ENCODE measurements at places on chromosomes 1 and 21.

DNA sequence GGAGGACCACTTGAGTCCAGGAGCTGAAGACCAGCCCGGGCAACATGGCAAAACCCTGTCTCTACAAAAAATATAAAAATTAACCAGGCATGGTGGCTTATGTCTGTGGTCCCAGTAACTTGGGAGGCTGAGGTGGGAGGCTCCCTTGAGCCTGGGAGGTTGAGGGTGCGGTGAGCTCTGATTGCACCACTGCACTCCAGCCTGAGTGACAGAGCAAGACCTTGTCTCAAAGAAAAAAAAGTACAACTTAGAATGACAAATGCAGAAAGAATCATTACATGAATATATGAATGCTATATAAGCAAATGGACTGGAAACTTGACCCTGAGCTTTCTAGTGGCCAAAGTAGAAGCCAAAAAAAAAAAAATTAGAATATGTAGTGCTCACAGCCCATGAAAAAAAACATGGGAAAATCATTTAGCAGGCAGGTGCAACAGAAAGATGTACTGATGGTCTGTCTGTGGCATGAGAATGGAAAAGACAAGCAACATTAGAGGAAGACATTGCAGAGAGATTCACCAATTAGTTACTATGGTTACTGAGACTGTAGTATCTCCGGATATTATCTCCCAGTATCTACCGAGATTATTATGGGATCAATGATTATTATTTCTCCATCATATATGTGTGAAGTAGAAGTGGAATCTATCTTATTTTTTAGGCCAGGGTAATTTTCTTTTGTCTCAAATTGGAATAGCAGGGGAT, 19.2 kb downstream of the ELAPOR1 start:
- no peak for DNase-seq

GRCh38 chr1:108152782-108153222, 47.3 kb downstream of the SLC25A24 start:
- DNase-seq, result peak; percentile 97

DNA sequence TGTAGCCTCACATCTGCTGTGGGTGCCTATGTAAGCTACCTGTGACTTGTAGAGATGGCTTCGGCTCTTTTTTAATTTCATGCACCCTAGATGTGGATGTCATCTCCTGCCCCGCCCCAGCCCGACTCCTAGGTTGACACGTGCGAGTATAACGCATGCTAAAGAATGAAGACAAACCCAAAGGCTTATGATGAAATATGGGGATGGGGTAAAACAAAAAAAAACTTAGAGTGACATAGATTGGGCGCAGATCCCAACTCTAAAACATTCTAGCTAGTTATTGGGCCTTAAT, 613 bp upstream of the ERO1B start:
- peak; percentile 14 for DNase-seq

GRCh38 chr1:11046270-11046566, 821 bp downstream of the MASP2 start:
- no peak for DNase-seq

DNA sequence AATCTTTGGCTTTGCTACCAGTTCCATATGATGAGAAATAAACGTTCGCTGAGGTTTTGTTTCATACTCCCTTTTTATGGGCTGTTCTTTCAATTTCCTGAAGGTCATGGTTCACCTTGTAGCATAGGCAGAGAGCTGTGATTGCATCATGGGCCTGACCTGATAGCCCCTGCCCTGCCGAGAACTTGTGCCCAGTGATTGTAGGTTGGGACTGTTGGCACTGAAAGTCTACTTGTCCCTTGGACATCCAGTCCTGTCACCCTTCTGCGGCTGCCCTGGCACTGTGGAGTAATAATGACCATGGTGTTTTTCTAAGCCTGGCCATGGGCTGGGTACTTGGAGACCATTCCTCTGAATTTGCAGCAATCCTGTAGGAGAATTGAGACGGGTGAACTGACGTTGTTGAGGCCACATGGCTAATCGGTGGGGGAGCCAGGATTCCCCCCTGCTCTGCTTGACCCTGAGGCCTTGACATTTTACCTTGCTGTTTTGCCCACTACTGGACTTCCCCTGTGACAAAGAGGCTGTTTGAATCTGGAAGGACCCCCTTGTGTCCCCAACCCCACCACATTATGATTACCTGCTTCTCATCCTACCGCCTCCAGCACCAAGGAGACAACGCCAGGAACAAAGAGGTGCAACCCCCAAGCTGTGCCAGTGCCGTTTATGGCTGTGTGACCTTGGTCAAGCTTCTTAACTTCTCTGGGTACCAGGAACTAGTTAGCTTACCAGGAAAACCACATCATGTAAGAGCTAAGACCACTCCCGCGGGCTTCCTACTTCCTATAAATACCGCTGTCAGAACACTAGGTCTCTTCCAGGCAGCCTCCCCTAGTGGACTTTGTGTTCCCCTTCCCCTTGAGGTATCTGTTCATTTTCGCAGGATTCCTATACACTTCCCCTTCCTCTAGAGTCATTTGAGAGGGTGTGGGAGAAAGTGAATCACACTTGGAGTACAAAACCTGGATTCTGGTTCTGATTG, 23.4 kb downstream of the SESN2 start:
- peak; percentile 64 for DNase-seq

DNA sequence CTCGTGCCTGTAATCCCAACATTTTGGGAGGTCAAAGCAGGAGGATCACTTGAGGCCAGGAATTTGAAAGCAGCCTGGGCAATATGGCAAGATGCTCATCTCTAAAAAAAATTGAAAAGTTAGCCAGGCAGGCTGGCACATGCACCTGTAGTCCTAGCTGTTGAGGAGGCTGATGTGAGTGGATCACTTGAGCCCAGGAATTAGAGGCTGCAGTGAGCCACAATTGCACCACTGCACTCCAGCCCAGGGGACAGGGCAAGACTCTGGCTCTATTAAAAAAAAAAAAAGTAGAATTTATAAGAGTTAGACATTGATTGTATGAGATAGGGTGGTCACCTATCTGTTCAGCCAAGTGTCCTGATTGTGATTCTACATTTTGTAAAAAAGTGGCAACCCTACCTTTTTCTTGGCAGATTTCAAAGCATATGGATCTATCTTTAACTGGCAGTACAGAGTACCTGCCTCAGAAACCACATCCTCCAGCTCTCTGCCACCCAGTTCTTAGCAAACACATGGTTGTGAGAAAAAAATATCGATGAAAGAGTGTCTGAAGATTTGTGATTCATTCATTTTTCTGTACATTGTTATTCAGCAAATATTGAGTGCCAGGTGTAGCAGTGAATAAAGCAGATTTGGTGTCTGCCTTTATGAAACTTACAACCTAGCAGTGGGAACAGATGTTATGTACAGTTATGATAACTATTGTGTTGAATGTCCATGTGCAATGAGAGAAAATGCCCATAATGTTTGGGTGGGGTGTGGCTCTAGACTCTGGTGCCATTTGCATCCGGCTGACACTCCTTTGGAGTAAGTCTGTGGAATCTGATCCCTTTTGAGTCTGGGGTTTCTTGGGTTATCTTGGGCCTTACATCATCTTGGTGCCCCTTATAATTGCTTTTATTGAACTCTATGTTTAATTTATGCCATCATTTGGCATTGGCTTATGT, 82.5 kb downstream of the ST3GAL3 start:
- DNase-seq, result no peak

- DNase-seq, result peak; percentile 56
These were observed 86.8 kb downstream of the LRRC8C start for GRCh38 chr1:89719502-89720306.

DNA sequence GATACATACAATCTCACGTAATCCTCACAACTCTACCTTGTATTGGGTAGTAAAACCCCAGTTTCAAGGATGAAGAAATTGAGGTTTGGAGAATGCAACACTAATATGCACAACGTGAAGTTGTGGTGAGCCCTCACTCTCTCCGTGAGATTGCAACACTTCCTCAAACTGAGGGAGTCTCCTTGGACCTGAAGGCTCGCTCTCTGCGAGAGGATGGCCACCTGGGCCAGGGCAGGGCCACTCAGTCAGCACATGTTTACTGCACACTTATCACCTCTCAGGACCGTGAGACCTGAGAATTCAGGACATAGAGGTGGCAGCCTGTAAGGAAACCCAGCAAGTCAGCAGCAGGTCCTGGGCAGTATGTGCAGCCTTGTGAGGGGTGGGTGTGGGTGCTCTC, 8.7 kb downstream of the SH3BP5L start:
- DNase-seq, result peak; percentile 48

DNA sequence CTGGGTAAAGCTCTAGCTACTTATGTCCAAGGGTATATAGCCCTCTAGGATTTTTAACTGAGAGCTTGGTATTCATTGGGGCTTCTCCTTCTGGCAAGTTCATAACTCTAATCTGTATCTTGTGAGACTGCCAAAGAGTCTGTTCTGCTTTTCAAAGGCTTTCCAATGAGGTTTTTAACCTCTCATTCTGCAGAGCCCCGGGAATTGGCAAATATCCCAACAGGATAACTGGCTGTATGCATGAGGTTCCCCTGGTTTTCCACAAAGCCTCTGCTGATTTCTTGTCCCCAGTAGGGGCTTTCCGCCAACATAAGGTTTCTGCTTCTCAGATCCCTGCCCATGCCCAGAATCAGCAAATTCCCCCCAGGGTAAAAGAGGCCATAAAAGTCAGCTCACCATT, 40.9 kb downstream of the RPL5 start:
- no peak for DNase-seq

GRCh38 chr21:31030367-31031106, 7.7 kb downstream of the KRTAP19-8 start:
- DNase-seq, result no peak

- no peak for DNase-seq
These were observed 4.8 kb upstream of the SELENON start for GRCh38 chr1:25795211-25795610.

DNA sequence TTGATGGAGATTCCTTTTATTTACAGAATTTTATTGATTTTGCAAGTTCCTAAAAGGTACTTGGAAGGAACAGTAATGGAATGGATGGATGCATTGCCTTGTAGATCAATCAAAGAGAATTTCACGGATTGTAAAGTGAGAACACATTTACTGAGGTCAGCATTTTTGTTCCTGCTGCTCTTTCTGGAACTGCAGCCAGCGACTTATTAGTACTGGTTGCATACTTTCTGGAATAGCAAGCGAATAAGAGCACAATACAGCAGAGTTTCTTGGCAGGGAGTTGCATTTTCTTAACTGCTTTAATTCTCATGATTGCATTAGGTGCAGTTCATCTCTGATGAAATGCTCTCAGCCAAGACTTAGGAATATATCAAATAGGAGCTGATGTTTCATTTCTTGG, 106.1 kb upstream of the CHODL start:
- no peak for DNase-seq

GRCh38 chr1:65958561-65959350, 166.1 kb downstream of the PDE4B start:
- peak; percentile 55 for DNase-seq

Measured in inflammatory macrophage treated with lipopolysaccharide for 1 hour (primary cell).